GM12891 (cell line): ENCODE measurements at places on chromosomes 7 and 10.

DNA sequence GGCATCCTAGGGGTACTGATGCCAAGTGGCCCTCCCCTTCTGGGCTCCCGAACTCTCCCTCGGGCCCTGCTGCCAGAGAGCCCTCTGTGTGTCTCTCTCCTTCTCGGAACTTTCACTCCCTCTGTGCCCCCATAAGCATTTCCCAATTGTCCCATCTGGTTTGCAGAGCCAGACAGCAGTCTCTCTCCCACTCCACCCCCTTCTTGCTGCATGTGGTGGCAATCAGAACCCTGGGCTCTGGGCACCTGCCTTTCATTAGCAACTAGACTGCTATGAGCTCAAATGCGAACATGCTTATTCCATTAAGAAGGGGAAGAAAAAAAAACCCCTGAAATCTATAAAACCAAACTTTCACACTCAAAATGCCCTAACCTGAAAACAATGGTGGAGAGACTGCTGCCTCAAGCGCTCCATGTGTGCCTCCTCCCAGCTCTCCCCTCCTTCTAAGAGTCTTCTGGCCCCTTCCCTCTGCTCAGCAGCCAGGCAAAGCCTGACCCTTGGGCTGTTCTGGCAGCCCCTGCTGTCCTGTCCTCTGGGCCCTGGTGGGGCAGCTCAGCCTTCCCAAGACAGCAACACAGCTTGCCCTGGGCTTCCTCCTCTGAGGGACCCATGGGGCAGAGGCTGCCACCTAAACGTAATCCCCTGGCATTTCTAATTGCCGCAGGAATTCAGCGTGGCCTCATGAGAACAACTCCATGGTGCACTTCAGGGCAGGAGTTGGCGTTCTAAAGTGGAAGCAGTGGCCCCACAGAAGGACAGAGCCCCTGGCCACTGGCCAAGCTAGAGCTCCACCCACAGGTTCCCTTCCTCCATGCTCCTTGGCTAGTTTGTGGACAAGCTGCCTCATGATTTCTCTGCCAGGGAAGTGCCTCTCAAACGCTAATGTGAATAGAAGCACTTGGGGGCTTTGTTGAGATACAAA is 415.4 kb downstream of the PLXNA4 start:
- DNase-seq, result no peak

DNA sequence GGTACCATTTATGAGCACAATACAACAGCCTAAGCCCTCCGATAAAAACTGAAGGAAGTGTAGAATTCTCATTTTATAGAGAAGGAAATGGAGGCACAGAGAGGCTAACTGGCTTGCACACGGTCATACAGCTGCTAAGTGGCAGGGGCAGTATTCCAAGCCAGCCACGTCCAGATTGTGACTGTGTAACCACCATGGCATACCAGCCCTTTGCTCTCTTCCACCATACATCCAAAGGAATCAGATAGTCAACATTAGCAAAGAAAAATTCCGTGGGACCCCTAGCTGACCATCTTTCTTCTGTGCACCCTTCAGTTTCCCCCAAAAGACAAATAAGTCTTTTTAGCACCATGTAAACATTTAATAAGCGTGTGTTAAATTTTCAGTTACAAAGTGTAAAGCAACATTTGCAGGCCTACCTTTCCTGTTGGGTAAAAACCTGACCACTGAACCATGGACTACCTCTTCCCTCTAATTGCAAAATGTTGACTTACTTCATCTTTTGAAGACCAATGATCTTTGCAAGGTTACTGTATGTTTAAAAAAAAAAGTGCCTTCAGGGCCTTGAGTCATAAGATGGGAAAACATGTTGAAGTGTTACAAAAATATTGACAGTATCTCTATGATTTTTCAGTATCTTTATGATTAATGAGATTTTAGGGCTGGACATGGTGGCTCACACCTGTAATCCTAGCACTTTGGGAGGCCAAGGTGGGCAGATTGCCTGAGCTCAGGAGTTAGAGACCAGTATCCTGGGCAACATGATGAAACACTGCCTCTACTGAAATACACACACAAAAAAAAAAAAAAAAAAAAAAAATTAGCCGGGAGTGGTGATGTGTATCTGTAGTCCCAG is 24.3 kb upstream of the PDZD8 start:
- no peak for DNase-seq

GRCh38 chr10:51907361-51907760 is 208.0 kb upstream of the CSTF2T start:
- no peak for DNase-seq

DNA sequence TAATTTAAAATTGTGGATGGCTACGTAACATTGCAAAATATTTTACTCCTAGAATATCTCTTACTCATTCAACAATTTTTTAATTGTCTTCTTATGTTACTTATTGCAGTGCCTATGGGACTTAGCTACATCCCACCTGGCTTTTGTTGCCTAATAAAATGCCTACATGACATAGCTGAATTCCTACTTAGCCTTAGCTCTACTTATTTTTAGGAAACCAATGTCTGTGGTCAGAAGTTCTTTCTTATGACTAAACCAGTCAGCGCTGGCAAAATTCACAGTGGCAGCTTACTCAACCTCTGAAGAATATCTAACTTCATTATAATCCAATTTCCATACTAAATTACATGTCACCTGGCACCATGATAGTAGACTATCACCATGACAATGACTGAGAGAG is 1612.4 kb upstream of the LRRTM3 start:
- no peak for DNase-seq

DNA sequence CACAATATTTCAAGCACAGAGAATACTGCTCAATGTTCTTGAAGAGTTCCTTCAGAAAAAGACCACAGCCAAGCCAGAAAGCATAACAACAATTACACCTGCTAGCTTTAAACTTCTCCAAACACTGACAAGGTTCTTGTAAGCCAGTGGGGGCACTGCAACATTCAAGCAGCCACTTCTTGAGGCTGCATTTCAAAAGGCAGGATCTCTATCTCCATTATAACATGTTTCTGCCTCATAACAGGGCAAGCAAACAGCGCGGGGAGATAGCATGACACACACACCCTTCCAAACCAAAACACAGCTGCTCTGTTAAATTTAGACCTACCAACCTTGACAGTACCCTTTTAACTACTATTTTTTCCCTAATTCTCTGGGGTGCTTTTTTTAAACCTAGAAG is 30.8 kb downstream of the CHCHD3 start:
- no peak for DNase-seq

- DNase-seq, result no peak
Observed at GRCh38 chr10:62590306-62590705, 214.2 kb upstream of the ADO start.

GRCh38 chr10:31041011-31041410 is 9.3 kb upstream of the ZNF438 start:
- DNase-seq, result no peak

DNA sequence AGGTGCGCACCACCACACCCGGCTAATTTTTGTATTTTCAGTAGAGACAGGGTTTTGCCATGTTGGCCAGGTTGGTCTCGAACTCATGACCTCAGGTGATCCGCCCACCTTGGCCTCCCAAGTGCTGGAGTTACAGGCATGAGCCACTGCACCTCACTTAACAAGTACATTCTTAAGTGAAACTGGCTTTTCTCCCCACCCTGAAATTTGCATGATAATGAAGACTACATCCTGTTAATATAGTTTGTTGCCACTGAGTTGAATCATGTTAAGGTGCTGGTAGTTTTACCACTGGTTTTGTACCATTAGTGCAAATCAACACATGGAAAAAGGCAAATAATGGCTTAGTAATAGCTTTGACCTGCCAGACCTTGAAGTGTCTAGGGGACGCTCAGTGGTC is 62.2 kb downstream of the MPLKIP start:
- DNase-seq, result no peak

- DNase-seq, result no peak
Observed at GRCh38 chr10:62374862-62375710, 917 bp downstream of the ZNF365 start.

GRCh38 chr10:74651565-74651964 is 174.8 kb upstream of the KAT6B start:
- DNase-seq, result no peak

DNA sequence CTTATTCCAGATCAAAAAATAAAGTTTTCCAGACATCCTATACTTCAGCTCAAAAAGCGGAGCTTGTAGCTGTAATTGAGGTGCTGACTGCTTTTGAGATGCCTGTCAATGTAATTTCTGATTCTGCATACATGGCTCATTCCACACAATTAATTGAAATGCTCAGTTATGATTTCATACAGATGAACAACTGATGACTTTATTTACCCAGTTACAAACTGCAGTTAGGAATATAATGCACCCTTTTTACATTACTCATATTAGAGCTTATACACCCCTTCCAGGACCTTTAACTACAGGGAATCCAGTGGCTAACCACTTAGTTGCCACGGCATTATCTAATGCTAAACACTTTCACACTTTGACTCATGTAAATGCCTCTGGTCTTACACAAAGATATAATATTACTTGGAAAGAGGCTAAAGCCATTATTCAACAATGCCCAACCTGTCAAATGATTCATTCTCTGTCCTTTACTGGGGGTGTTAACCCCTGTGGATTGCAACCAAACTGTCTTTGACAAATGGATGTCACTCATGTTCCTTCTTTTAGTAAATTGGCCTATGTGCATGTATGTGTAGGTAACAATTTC is 147.3 kb downstream of the ZNF33B start:
- DNase-seq, result no peak
